Ascending aorta (tissue), 2 donors: ENCODE measurements at places on chromosomes 2 and 18. TPM values are rescaled to one million over a fixed set of nuclear protein-coding genes. Genes with fewer than 3 reads are reported as not detected.

HOXD9 gene
- total RNA-seq, result not detected

VIL1 gene
- not detected for total RNA-seq

BCL11A gene
- 0.11 TPM for total RNA-seq

IL1RL1 gene
- total RNA-seq, result 3.4 TPM

ST8SIA3 gene
- not detected for total RNA-seq

SERPINB12 gene
- 0.32 TPM for total RNA-seq

VIT gene
- 8.1 TPM for total RNA-seq

CCDC74A gene
- total RNA-seq, result 1.8 TPM

ZEB2 gene
- 74.6 TPM for total RNA-seq

CTDP1 gene
- 31.7 TPM for total RNA-seq

GORASP2 gene
- total RNA-seq, result 21.5 TPM

ARPC2 gene
- total RNA-seq, result 237 TPM

BOLL gene
- total RNA-seq, result not detected

G6PC2 gene
- not detected for total RNA-seq

PSMA8 gene
- not detected for total RNA-seq

REG3G gene
- total RNA-seq, result not detected

CYS1 gene
- 13.8 TPM for total RNA-seq

GLI2 gene
- 23.1 TPM for total RNA-seq

ST3GAL5 gene
- 21.0 TPM for total RNA-seq

MSTN gene
- total RNA-seq, result not detected

FLACC1 gene
- total RNA-seq, result 0.32 TPM

LIMS4 gene
- total RNA-seq, result 21.2 TPM

DNPEP gene
- 113 TPM for total RNA-seq

TSPYL6 gene
- total RNA-seq, result not detected

DBI gene
- total RNA-seq, result 11.2 TPM

SMC6 gene
- 6.2 TPM for total RNA-seq

MC2R gene
- not detected for total RNA-seq

STRADB gene
- total RNA-seq, result 22.8 TPM

PLEKHH2 gene
- 15.0 TPM for total RNA-seq

LONRF2 gene
- 7.6 TPM for total RNA-seq

SRD5A2 gene
- total RNA-seq, result not detected

CFAP210 gene
- total RNA-seq, result not detected

EFEMP1 gene
- 1,320 TPM for total RNA-seq

THSD7B gene
- not detected for total RNA-seq

RALB gene
- 21.7 TPM for total RNA-seq

IRS1 gene
- total RNA-seq, result 18.6 TPM

SIX2 gene
- 22.2 TPM for total RNA-seq

FOXI3 gene
- not detected for total RNA-seq

AMER3 gene
- total RNA-seq, result not detected

CCDC68 gene
- 15.8 TPM for total RNA-seq

LBX2 gene
- total RNA-seq, result 3.0 TPM

FOSL2 gene
- 185 TPM for total RNA-seq

TMSB10 gene
- 5,452 TPM for total RNA-seq

COLEC11 gene
- 0.75 TPM for total RNA-seq

IL36G gene
- not detected for total RNA-seq

ING5 gene
- 38.1 TPM for total RNA-seq

LOXL3 gene
- total RNA-seq, result 19.8 TPM
